Left renal pelvis (tissue), 4 donors: ENCODE measurements at places on chromosomes 1 and 21. TPM values are rescaled to one million over a fixed set of nuclear protein-coding genes. Genes with fewer than 3 reads are reported as not detected.

The C1orf56 gene
- 15.1 TPM for polyA plus RNA-seq

The GABRD gene
- polyA plus RNA-seq, result 1.2 TPM

The IRF6 gene
- 16.4 TPM for polyA plus RNA-seq

The FMOD gene
- 64.7 TPM for polyA plus RNA-seq

The GFI1 gene
- polyA plus RNA-seq, result 0.47 TPM

The PLPPR4 gene
- polyA plus RNA-seq, result 2.5 TPM

The LHX4 gene
- polyA plus RNA-seq, result 1.3 TPM

The TMEM269 gene
- 1.0 TPM for polyA plus RNA-seq

The C1orf210 gene
- 20.0 TPM for polyA plus RNA-seq

The TNNI3K gene
- 1.8 TPM for polyA plus RNA-seq

The SPRR4 gene
- polyA plus RNA-seq, result not detected

The TSPEAR gene
- polyA plus RNA-seq, result 1.1 TPM
